Transverse colon (tissue), 4 donors: ENCODE measurements at places on chromosomes 5 and 9. TPM values are rescaled to one million over a fixed set of nuclear protein-coding genes. Genes with fewer than 3 reads are reported as not detected.

DNA sequence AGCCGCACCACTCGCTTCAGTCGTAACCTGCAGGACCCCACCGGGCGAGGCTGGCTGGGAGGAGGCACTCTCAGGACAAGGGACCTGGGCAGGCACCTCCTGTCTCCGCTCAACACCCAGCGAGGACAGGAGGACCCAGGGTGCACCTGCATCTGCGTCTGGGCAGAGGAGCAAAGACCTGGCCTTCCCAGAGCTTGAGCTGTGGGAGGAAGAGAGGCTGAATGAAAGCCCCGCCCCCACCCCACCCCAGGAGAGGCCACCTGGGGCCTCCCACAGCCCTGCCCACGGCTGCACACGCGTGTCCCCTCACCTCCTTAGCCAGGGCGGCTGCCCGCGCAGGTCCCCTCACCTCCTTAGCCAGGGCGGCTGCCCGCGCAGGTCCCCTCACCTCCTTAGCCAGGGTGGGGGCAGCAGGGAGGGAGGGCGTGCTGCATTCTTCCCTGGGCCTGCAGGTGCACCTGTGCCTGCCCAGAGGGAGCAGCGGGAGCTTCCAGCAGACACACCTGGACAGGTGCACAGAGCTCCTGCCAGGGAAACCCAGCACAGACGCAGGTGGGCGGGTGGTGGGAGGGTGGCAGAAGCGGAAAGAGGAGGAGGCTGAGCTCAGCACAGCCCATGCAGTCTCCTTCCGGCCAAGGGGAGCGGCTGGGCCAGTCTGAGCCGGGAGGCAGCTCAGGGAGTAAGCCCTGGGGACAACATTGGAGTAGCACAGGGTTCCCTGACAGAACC lies 18.5 kb upstream of the SLC12A7 start:
- peaks cover 35% of the 10 kb centered on the region for H3K4me1 ChIP-seq
- peak overlapping the region; percentile 8 for H3K4me3 ChIP-seq
- H3K27me3 ChIP-seq: no peaks in the 10 kb centered on the region

GRCh38 chr5:72290356-72291133 lies 29.5 kb downstream of the MRPS27 start:
- DNase-seq: no peak
- H3K27ac ChIP-seq: no peak overlapping the region
- H3K4me1 ChIP-seq: no peaks in the 10 kb centered on the region
- H3K36me3 ChIP-seq: no peaks in the 10 kb centered on the region

DNA sequence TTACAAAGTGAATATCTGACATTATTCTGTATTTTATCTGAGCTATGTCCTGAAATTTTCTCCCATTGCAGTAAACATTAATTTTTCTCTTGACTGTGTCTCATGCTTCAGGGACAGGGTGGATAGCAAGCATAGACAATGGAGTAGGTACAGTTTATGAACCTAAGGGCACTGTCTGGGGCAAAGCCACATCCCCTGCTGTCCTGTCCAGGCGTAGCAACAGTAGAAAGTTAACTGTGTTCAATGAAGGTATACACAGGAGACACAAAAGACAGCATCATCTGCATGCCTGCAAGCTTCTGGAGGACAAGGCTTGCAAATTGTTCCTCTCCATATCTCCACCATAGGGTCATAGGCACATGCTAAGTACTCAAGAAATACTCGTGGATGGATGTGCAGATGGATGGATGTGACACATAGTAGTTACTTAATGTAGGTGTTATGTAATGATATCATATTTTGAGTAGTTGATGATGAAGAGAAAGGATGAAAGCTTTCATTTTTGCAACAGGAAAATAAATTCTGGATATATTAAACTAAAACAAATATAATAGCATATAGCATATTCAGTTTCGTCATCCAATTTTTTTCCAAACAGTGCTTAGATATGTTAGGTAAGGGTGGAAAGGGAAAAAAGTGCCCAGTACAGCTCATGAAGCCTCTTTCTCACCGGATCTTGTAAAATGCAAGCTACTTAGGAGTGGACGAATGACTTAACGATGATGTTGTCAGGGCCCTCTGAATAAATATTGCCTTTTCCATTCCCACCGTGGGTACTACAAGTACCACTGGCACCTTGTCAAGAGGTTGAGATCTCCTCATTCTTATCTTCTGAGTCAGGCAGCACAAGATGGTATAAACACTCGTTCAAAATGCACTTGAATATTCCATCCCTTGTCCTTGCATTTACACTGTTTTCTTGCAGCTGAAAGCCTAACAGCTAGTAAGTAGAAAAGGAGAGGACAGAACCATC lies 19.9 kb upstream of the ZSWIM6 start:
- H3K27ac ChIP-seq: no peak overlapping the region
- H3K27me3 ChIP-seq: no peaks in the 10 kb centered on the region
- peaks cover 11% of the 10 kb centered on the region for H3K4me1 ChIP-seq
- no peak for DNase-seq
- no peaks in the 10 kb centered on the region for H3K36me3 ChIP-seq
- no peak overlapping the region for H3K4me3 ChIP-seq

DNA sequence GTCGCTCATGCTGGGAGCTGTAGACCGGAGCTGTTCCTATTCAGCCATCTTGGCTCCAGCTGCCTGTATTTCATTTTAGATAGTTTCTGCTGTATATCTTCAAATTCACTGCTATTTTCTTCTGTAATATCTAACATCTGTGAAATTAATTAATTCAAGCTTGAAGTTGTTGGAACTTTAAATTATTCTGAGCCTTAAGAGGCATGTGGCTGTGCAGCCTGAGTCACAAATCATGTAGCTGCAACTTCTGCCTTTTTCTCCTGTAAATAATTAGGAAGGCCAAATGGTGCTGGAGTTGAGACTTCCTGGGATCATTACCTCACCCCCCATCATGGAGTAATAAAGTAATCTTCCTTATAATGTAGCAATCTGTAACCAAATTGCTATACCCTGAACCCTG lies 183.3 kb upstream of the PCSK5 start:
- H3K27me3 ChIP-seq: no peaks in the 10 kb centered on the region
- no peak for DNase-seq
- no peaks in the 10 kb centered on the region for H3K36me3 ChIP-seq
- H3K4me1 ChIP-seq: no peaks in the 10 kb centered on the region
- H3K27ac ChIP-seq: no peak overlapping the region
- H3K4me3 ChIP-seq: no peak overlapping the region

DNA sequence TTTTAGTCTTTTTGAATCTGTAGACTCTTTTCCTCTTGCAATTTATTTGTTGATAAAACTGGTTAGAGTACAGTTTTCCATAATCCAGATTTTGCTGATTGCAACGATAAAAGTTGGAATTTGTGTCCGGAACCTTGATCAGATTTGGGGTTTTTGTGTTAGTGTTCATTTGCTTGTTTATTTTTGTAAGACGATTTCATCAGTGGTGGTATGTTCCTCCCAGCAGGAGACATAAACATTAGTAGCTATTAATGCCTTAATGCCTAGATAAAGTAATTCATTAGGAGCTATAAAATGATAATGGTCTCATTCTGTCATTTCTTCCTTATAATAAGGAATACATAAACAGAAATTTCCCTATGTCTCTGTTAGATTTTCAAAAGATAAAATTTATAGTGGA lies 21.3 kb downstream of the RPS6 start:
- H3K4me1 ChIP-seq: no peaks in the 10 kb centered on the region
- H3K36me3 ChIP-seq: peaks cover 84% of the 10 kb centered on the region
- no peak overlapping the region for H3K27ac ChIP-seq
- no peak overlapping the region for H3K4me3 ChIP-seq
- no peaks in the 10 kb centered on the region for H3K27me3 ChIP-seq
- DNase-seq: no peak

DNA sequence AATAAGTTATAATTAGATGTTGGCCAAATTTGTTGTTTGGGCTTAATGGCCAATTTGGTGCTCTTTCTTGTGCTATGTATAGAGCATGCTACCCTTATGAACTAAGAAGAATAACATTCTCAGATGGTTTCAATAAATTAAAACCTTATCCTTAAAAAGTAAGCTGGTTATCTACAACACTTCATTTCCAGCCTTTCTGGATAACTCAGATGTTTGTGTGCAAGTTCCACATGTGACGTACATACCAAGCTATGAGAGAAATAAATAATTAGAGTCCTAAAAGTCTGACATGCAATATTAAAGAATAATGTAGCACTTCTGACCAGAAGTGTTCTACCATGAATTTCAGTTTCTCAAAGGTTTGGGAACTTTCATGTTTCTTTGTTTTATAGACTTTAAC lies 11.7 kb downstream of the MTREX start:
- H3K4me1 ChIP-seq: no peaks in the 10 kb centered on the region
- no peak for DNase-seq
- H3K4me3 ChIP-seq: no peak overlapping the region
- no peak overlapping the region for H3K27ac ChIP-seq

- DNase-seq: no peak
- H3K4me1 ChIP-seq: no peaks in the 10 kb centered on the region
- H3K27ac ChIP-seq: no peak overlapping the region
- H3K4me3 ChIP-seq: no peak overlapping the region
Observed at GRCh38 chr5:8879248-8879647, 666.6 kb downstream of the SEMA5A start.

- no peak overlapping the region for H3K4me3 ChIP-seq
- no peaks in the 10 kb centered on the region for H3K36me3 ChIP-seq
- H3K27ac ChIP-seq: no peak overlapping the region
- DNase-seq: no peak
- H3K4me1 ChIP-seq: peaks cover 6% of the 10 kb centered on the region
Observed at GRCh38 chr5:93602241-93603077, 19.4 kb downstream of the NR2F1 start.

GLRA1 gene
- total RNA-seq: not detected
